Inflammatory macrophage (primary cell): ENCODE measurements at places on chromosomes 5 and 9.
A peak's percentile ranks its signal among the peaks of the same experiment; 100 is the strongest.

DNA sequence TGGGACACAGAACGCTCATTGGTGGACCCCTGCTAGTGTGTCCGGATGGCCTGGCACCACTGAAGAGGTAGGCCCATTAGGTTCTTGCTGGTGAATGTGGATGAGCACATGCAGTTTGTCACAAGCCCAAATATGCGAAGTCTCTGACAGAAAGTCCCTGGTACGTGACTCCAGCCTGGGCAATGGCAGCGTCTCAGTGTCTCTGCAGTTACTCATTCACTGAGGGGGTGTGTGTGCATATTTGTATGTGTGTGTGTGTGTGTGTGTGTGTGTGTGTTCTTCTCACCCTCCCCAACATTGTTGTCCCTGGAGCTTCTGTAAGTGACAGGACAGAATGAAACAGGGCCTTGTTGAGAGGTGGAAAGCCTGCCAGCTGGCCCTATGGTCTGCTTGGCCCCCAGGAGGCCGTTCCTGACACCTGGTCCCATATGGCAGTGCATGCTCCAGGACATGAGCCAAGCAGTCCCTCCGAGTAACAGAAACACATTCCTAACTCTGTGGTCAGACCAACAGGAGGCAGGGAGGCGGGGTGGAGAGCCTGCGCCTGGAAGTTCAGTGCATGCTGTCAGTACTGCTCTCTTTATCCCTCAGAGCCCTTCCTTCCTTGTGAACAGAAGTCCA lies 169.9 kb downstream of the SLC28A3 start:
- DNase-seq, result no peak

DNA sequence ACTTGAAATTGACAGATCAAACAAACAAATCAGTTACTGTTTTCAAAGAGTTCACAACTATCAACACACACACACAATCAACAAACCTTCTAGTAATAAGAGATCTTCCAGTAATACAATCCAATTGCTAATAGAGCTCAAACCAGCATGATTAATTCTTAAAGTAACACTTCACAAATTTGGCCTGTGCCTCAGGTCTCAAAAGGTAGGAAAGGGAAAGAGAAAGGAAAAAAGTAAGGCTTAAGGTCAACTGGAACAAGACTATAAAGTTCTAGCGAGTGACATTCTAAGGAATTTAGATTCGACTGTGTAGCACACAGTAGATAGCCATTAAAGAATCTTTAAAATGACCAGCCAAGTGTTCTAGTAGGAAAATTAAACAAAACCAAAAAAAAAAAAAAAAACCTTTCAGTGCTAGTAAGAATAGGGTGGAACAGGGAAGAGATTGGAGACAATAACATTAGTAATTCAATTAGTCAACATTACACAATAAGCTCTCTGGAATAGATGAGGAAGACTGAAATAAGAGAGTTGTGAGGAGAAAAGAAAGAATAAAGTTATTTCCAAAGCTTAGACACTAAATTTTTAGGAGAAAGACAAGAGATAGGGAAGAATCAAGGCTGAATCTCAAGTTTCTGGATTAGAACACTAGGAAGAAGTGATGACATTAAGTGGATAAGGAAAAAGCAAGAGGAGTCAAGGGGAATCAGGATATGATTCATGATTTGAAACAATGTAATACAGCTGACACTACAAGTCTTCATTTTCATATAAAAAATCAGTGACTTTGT lies 86.1 kb downstream of the FBXL17 start:
- DNase-seq, result no peak

GRCh38 chr9:20988671-20989315 lies 42.6 kb downstream of the HACD4 start:
- DNase-seq, result peak; percentile 29

DNA sequence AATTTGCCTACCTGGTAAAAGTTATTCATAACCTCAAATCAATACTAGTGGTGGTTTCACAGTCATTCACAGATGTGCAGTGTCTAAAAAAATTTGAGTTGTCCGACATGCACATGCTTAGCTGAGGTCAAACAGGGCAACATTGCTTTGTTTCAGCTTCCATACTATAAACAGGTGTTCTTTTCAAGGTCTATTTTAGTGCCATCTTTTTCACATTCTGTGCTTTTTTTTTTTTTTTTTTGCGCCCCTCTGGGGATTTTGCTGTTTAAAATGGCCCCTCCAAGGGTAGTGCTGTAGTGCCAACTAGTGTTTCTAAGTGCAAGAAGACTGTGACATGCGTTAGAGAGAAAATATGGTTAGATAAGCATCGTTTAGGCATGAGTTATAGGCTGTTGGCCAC lies 14.5 kb downstream of the PHAX start:
- DNase-seq, result no peak

DNA sequence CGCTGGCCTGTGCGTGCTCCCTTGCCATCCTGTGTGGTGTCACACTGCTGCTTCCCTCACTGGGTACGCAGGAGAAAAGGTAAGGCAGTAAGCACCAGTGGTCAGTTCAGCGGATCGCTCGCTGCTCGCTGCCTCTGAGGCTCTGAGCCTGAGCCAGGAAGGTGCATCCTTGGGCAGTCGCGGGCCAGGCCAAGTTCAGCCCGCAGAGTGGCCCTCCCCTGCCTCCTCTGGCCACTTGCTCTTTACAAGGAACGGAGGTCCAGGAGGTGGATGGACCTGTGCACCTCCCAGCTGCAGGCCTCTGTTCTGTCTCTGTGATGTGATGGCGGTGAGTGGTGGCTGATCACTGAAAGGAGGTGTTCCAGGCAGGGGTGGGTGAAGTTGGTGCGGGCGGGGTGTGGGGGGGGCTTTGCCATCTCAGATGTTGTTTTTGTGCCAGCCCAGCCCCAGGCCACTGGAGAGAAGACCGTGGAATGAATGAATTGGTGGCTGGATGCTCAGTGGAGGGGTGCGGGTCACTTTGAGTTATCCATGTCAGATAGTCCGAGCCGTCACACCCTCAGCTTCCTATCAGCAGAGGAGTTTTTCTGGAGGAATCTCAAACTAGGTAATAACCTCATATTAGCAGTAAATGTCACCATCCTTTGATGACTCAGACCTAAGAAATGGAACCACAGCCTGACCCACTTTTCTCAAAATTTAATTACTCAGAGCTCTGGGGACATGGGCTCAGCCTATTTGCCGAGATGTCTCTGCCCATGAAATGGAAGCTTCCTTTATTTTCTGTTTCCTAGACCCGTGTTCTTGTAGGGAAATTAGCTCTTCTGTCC lies 7.3 kb downstream of the COL5A1 start:
- DNase-seq, result no peak

GRCh38 chr5:151060742-151061141 lies 20.1 kb downstream of the TNIP1 start:
- DNase-seq, result no peak

GRCh38 chr5:149005077-149005892 lies 57.6 kb downstream of the SH3TC2 start:
- DNase-seq, result no peak

DNA sequence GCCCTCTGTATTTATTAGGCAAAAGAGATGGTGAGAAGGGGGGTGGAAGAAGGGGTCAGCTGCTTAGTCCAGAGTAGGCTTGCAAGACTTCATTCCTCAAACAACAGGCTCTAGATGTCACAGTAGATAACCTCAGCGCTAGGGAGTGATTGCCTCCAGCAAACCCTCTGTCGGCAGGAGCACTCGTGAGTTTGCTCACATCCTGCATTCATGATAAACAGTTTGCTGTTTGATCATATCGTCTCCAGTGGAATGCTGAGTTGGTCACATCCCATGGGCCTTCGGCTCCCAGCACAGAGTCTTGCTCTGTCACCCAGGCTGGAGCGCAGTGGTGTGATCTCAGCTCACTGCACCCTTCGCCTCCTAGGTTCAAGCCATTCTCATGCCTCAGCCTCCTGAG lies 3.6 kb downstream of the TTC23L start:
- DNase-seq, result no peak

DNA sequence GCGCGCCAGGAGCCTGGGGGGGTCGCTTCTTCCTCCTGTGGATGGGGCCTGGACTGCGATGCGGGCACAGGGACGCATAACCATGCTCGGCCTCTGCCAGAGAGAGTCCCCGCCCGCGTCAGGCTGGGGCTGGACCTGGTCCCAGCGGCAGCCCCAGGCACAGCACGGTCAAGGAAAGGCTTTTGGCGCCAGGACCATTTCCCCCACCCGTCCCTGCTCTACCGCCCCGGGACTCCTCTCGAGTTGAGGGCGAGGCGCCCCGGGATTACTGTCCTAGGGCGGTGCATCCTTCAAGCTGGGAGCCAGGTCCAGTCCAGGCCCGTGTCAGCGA lies 341 bp downstream of the MXD3 start:
- no peak for DNase-seq

DNA sequence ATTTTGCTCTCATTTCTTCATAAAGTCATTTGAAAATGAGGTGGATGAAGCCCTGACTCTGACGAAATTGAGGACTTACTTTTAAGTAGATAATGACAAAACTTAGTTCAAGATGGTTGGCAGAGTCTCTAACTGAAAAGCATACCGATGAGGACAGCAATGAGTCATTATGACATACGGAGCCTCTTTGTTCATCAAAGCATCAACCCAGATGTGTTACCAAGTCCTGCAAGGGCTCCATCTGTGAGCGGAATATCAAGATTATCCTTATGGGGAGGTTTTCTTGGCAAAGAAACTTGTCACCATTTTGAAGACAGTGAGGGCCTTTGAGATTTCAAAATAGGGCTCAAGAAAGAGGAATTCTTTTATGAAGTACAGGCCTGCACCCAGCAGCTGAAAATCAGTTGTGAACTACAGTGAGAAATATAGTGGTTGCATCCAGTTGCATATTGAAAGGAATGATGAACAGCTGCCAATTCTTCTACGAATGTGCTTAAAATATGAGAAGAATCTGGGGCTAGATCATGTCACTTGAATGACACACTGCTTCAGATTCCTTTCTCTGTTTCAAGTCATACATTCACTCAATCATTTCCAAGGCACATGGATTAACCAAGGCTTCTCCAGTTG lies 86.6 kb upstream of the SLC24A2 start:
- no peak for DNase-seq

DNA sequence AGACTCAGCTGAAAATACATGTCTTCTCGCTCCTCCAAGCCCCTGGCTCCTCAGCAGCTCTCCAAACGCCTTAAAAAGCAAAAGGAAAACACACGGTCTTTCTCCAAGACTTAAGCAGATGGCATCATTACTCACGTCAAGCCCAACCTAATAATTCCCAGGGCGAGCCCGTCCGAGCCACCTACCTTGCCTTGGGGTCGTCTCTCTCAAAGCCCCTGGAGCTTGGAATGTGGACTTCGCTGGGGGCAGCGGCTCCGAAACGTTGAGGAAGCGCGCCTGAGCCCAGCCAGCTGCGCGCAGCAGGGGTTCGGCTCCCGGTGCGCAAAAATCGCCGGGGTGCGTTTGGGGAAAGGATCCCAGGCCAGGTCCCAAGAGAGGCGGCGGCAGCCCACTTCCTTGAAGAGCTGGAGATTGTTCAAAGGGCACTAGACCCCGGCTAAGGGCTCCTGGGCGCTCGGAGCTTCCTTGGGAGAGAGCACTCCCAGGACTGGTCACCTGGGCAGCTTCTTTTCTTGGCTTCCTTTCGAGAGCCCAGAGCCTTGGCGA lies 395 bp downstream of the DRD1 start:
- DNase-seq, result no peak

- DNase-seq, result no peak
Observed at GRCh38 chr5:166178411-166179080, 2112.9 kb upstream of the WWC1 start.

DNA sequence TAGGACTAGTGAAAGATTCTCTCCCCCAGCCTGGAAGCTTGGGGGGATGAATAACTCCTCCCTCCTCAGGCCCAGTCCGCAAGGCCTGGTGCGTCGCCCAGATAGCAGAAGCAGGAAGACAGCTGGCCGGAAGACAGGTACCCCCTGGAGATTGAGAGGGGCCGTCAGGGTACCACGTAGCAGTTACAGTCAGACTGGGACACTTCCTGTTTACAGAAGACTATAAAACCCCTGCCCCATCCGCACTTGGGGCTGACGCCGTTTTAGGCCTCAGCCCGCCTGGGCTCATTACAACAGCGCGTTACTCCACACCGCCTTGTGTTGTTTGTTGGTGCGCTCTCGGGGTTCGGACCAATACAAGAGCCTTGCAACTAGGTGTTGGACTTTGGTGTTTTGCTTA lies 15.4 kb downstream of the SEMA6A start:
- no peak for DNase-seq

GRCh38 chr5:1820381-1820780 lies 19.2 kb downstream of the NDUFS6 start:
- DNase-seq, result no peak

GRCh38 chr9:4117835-4118610 lies 181.8 kb downstream of the GLIS3 start:
- no peak for DNase-seq

DNA sequence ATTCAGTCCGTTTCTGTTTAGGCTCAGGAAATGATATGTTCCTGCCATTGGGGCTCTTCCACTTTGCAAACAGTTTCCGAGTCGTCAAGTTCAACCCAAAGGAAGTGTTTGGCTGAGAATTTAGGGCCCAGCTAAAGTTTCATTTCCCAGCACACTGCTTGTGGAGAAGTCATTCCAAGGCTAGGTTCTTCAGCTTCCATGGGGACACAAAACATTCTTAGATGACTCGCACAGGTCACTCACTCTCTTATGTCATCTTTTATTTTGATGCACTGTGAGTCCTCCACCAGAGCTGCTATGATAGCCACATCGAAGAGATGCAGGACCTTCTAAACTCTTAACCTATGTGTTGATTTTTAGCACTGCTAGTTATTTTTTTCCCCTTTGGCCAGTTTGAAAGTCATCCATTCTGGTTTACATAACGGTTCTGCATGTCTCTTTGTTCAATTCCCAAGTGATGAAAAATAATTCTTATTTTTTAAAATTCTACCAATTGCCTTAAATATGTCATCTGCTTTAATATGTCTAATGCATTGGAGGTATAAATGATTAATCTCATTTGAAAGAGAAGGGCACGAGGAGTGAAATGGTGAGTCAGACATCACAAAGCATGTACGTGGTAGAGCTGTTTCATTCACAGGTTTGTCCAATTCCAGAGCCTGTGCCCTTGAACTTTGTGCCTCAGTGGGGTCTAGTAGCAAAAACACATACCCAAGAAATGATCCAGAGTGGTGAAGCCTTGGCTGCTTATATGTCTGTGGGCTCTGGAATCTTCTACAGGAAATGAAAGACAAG lies 84.3 kb downstream of the ZNF462 start:
- DNase-seq, result no peak

- DNase-seq, result no peak
Observed at GRCh38 chr9:68941780-68942459, 72.0 kb downstream of the PRKACG start.

GRCh38 chr5:61755726-61756222 lies 423.7 kb downstream of the ZSWIM6 start:
- no peak for DNase-seq

DNA sequence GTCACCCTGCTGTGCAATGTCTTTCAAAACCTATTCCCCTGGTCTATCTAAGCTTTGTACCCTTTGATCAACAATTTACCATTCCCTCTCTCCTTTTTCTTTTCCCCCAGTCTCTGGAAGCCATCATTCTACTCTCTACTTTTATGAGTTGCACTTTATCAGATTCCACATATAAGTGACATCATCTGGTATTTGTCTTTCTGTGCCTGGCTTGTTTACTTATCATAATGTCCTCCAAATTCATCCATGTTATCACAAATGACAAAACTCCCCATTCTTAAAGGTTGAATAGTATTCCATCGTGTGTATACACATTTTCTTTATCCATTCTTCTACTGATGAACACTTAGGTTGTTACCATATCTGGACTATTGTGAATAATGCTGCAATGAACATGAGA lies 344.2 kb upstream of the CCNH start:
- DNase-seq, result no peak
